Forelimb muscle (tissue), 1 donor: ENCODE measurements at places on chromosomes 16 and 17. TPM values are rescaled to one million over a fixed set of nuclear protein-coding genes. Genes with fewer than 3 reads are reported as not detected.

GRCh38 chr17:16486373-16487250 is 5.4 kb downstream of the LRRC75A start:
- DNase-seq = no peak

- DNase-seq = no peak
These were observed 34.4 kb downstream of the CMIP start for GRCh38 chr16:81478876-81479511.

- peak; percentile 75 for DNase-seq
These were observed 26.2 kb downstream of the ANKRD40 start for GRCh38 chr17:50681263-50682200.

GRCh38 chr16:27801289-27801945 is 251.5 kb downstream of the KATNIP start:
- DNase-seq = no peak

GRCh38 chr17:41813699-41814124 is 908 bp downstream of the FKBP10 start:
- no peak for DNase-seq

DNA sequence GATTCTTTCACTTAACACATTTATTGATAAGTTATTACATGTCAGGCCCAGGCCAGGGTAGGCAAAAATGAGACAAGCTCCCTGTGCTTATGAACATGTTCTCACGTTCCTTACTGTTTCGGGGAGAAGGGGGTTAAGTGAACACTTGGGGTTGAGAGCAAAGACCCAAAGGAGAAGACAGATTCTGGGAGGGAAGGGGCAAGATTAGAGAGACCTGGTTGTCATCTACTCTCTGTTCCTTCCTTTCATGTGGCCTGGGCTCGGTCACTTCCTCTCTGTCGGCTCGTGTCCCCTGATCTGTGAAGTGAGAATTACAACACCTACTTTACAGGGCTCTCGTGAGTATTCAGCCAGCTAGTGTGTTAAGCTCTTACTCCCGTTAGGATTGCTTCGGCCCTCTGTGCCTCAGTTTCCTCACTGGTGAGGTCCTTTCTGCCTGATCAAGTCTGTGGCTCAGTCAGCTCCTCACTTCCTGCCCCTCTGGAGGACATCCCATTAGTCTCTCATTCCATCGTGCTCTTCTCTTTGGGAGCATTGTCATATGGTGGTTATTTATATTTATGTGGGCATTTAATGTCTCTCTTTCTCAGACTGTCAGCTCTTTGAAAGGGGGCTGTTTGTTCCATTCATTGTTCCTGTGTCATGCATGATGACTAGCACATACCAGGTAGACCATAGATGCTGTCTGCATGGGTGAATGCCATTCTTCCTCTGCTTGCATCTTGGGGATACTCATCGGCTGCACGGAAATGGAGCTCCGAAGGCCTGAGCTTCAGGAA is 38.9 kb downstream of the PLCG2 start:
- no peak for DNase-seq

DNA sequence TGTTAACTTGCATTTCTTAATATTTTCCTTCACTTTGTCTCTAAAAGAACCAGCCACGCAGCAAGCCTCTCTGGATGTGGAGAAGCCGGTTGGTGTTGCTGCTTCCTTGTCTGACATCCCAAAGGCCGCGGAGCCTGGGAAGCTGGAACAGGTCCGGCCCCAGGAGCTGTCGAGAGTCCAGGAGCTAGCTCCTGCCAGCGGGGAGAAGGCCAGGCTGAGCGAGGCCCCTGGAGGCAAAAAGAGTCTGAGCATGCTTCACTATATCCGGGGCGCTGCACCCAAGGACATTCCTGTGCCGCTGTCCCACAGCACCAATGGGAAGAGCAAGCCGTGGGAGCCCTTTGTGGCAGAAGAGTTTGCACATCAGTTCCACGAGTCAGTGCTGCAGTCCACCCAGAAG is 22.8 kb downstream of the GINS2 start:
- no peak for DNase-seq

DNA sequence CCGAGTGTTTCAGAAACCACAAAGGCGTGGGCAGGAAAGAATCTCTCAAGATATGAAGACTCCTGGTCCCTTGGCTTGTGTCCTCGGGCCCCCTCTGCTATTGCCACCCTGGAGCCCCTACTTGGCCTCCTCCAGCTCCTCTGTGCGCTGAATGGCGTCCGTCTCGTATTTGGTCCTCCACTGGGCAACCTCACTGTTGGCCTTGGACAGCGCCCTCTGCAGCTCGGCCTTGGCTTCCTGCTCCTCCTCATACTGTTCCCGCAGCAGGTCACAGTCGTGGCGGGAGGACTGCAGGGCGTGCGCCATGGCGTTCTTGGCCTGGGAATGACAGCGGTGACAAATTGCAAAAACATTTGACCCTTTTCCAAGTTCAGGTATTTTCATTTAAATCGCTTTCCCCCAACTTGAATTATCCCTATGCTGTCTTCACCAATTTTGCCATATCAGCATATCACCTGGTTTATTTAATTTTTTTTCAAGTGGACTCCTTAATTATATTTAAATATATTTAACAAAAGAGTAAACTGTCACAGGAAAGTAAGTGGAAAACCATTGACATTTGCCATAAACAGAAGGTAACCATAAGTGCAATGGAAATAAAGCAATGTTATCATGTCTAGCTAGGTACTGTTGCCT is 59.7 kb downstream of the MYH13 start:
- no peak for DNase-seq

- no peak for DNase-seq
These were observed 55.6 kb downstream of the MMD start for GRCh38 chr17:55366020-55366481.

DNA sequence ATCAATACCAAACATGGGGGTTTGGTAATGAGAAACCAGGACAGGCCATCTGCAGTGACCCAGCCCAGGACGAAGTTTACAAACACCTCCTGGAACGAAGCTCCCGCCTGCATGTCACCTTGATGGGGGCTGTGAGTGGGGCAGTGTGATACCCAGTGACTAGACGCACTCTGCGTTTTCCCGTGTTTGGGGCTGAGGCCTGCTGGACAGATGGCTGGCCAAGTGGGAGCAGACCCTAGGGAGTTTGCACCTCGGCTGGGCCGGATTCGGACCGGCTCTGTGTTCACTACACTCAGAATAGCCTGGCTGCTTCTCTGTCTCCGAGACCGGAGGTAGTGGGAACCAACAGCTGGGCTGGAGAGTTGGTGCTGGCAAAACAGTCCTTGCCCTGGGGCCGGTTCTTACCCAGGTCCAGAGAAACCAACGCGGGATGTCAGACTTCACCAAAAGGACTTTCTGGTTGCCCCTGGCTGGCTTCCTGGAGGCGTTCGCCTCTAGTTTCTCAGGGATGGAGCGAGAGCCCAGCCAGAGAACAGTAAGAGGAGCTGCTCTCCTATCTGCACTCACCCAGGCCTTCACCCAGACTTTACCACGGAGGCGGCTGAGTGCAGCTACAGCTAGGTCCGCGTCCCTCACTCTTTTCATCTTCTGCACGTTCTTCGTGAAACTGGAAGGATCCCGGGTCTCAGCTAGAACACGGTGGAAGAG is 20.4 kb downstream of the CARHSP1 start:
- no peak for DNase-seq

GRCh38 chr16:82630688-82631087 is 3.9 kb downstream of the CDH13 start:
- no peak for DNase-seq

DNA sequence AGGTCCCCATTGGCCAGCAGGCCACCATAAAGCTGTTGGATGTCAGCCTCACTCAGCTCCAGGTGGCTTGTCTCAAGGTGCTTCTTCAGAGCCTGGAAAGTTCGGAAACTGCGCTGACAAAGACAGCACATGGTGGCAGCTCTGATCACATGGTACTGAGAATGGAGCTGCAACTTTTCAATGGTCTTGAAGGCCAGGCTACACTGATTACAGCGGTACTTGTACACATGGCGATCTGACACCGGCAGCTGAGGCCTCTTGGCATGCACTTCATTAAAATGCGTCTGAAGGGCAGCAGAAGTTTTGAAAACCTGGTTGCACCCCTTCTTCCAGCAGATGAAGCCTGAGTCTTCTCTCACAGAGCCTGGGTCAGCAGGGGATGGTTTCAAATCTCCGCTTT is 249.7 kb downstream of the ZFHX3 start:
- DNase-seq = no peak

The KRTAP4-1 gene
- not detected for polyA plus RNA-seq

DNA sequence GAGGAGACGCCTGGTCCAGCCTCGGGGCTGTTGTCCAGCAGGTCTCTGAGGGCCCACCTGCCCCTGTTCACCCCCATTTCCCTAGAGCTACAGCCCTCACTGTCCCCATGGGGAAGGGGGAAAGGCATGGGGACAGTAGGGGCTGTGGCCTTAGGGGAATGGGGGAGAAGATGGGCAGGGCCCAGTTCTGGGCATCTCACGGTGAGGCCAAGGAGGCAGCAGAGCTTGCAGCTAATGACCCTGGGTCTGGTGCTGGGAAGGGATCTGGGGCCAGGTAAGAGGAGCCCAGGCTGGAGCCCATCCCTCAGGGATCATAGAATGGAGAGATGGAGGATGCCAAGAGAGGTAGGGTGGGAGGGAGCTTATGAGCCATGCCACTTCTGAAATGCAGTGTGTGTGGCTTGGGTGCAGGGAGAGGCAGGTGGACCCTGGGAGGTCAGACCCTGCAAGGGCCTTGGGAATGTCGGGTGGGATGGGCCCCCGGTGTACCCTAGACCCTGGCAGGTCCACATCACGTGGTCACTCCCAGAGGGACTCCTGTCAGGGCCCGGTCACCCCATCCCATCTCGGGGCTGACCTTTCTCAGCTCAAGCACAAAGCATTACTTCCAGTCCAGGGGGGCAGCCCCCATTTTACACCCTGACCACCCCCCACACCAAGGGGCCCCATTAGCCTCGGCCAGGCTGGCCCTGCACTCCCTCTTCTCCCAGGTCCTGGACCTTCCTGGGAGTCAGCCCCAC is 35.9 kb upstream of the KSR1 start:
- DNase-seq = no peak

DNA sequence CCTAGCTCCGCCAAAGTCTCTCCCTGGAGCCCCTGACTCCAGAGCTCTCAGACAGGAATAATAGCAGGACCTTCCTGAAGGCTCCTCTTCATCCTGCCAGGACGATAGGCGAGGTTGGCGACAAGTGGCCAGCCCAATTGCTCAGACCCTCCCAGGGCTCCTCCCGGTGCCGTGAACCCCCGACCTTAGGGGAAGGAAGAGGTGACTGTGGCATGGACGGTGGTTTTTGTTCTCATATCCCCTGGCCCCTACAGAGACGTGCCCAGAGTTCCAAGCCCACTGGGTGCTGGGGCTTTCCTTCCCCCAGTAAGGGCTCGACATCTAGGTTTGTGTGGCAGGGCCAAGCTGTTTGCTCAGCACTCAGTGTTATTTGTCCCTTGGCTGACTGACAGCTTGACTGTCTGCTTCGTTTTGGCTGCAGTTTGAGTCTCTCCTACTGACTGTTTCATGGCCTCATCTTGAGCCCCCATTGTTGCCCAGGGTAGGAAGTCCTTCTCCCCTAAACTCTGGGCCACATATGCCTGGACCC is 4.6 kb upstream of the ADCY7 start:
- no peak for DNase-seq

DNA sequence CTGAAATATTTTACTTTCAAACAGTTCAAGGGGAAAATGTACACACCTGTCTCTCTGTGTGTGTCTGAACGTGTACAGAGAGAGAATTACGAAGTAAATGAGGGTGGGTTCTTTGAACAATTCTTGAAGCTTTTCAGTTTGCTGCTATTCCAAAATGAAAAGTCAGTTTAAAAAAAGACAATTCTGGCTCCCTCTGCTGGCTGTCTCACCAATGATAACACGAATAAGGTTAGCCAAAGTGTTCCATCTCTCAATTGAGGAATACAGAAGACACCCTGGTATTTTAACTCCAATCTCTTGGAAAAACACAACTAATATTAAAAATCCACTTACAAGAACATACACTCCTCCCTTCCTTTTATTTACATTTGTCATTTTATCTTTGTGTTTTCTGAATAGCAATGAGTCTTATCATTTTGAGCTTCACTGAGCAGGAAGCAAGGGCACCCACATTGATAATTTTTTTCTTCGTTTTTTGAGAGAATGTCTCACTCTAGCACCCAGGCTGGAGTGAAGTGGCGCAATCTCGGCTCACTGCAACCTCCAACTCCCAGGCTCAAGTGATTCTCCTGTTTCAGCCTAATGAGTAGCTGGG is 20.5 kb downstream of the EFTUD2 start:
- DNase-seq = no peak

DNA sequence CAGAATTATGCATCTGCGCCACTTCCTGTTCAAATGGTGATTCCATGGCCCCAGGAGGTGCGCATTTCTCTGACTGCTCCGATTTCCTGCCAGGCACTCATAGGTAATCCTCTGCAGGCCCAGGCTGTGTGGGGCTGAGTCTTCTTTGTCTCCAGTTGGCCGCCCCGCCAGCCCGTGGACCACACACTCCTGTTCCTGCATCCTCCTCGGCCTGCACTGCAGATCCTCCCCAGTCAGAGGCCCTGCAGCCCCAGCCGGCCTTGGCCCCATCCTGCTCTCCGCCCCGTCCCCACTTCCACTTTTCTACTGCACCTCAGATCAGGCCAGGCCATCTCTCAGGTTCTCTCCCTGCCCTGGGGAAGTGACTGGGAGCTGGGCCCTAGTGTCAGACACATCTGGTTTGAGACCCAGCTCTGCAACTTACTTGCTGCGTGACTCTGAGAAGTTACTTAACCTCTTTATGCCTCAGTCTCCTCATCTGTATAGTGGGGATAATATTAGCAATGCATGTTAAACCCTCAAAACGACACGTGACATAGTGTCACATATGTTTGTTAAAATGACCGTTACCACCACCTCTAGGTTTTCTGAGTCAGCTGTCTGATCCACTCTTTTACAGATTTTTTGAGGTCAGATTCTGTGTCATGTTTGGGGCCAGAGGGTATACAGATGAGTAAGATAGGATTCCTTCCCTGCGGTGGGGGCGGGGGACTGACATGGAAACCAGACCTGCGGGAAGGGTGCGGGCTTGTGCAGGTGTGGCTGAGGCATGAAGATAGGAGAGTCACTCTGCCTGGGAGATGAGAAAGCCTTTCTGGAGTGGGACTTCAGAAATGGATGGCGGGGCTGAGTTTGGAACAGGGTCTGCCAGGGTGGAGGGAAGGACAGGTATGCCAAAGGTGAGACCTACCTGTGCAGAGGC is 12.8 kb downstream of the RAB11FIP4 start:
- DNase-seq = no peak

DNA sequence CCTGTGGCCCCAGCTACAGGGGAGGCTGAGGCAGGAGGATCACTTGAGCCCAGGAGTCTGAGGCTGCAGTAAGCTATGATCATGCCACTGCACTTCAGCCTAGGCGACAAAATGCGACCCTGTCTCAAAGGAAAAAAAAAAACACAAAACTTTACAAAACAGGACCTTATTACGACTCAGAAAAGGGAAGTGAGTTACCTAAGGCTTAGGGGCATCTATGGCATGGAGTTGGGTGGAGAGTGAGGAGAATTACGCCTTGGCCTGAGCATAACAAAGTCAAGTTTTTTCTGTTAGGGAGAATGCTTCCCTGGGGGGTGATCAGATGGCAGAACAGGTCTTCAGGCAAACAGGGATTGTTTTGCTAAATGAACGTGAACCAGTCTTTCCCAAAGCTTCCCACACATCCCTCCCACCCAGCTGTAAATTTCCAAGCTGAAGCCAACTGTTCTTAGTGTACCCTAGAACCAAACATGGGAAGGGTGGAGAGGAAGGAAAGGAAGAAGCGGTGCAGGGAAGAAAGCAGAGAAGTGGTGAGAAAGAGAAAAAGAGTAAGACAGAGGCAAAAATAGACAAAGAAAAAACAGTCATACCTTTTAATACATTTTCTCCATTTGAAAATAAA is 24.6 kb upstream of the TNRC6C start:
- no peak for DNase-seq

The AATK gene
- 10.7 TPM for polyA plus RNA-seq

The SRCIN1 gene
- polyA plus RNA-seq = 0.96 TPM

GRCh38 chr16:61934601-61935000 is 101.6 kb downstream of the CDH8 start:
- DNase-seq = no peak
